ENCODE measurements at places on chromosomes 6 and 20. TPM values are rescaled to one million over a fixed set of nuclear protein-coding genes. Genes with fewer than 3 reads are reported as not detected.

DNA sequence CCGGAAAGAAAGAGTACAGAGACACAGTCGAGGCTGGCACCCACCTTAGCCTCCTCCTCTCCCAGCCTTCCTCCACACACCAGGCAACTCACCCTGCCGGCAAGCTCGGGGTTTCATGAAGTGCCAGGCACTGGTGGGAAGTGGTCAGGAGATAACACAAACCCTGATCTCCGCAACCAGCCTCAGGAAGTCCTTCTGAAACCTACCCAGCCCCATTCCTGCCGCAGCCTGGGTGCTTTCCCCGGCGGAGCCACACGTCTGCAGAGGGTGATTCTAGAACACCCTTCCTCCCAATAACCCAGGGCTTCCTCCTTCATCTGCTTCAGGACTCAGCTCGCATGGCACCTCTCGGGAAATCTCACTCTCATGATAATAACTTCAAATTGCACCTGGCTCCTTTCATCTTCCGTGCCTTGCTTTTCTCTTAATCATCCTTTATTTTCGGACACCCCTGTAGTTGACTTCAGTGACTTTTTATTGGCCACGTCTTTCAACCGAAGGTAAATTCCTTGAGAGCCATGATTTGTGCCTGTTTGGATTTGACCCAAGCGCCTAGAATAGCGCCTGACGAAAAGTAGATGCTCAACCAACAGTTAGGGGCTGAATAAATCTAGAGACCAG lies 8.7 kb upstream of the HLA-E start:
- H3K4me3 ChIP-seq = no peak overlapping the region
- H3K4me1 ChIP-seq = peaks cover 3% of the 10 kb centered on the region
- no peak overlapping the region for H3K27ac ChIP-seq
- no peak for DNase-seq

DNA sequence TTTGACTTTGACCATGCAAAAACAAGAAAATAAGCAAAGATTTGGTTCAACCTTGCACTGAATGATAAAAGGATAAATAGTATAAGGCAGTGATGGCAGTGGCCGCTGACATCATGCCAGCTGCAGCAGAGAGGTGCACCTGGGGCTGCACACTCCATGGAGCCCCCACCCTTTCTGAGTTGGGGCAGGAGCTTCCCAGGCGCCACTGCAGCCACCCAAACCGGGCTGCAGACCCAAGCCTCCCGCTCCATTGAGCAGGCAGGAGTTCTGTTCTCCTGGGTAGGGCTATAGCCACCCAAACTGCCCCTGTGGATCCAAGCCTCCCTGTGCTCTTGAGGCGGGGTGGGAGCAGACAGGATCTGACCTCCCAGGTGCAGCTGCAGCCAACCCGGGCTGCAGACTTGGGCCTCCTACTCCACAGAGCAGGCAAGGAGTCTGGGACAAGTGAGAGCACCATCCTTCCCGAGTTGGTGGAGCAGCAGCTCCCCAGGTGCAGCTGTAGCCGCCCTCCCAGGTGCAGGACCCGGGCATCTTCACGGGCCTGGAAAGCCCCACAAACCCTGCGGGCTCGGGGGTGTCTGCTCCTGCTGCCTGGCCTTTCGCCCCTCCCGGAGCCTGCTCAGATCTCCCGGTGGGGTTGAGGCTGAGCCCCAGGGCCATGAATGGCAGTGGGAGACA lies 537.9 kb downstream of the TENT5A start:
- no peaks in the 10 kb centered on the region for H3K27me3 ChIP-seq
- no peak overlapping the region for H3K27ac ChIP-seq
- no peaks in the 10 kb centered on the region for H3K36me3 ChIP-seq
- no peaks in the 10 kb centered on the region for H3K4me1 ChIP-seq

DNA sequence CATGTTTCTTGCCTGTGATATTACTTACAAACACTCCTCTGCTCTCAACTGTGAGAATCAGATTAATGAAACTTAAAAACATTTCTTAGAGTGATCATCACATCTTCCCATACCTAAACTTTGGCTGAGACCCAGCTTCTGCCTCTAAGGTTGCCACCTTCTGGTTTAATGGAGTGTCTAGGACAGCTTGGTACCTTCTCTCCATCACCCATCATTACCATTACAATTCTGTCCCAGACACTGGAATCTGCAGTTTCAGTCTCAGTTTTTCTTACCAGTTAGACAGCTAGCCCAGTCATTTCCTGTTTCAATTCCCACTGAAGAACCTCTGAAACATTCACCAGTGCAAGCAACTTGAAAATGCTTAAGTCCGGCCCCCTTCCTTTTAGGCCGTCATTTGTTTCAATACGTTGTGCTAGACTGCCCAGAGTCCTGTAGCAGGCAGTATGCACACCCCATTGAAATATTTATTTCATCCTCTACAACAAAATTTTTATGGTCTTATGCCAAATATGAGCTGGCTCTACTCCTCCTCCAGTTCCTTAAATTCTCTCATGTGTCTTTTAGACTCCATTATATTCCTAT lies 107.0 kb upstream of the FOXO3 start:
- H3K36me3 ChIP-seq = no peaks in the 10 kb centered on the region
- peaks cover 19% of the 10 kb centered on the region for H3K4me1 ChIP-seq
- H3K27me3 ChIP-seq = no peaks in the 10 kb centered on the region
- H3K4me3 ChIP-seq = no peak overlapping the region
- no peak overlapping the region for H3K27ac ChIP-seq

DNA sequence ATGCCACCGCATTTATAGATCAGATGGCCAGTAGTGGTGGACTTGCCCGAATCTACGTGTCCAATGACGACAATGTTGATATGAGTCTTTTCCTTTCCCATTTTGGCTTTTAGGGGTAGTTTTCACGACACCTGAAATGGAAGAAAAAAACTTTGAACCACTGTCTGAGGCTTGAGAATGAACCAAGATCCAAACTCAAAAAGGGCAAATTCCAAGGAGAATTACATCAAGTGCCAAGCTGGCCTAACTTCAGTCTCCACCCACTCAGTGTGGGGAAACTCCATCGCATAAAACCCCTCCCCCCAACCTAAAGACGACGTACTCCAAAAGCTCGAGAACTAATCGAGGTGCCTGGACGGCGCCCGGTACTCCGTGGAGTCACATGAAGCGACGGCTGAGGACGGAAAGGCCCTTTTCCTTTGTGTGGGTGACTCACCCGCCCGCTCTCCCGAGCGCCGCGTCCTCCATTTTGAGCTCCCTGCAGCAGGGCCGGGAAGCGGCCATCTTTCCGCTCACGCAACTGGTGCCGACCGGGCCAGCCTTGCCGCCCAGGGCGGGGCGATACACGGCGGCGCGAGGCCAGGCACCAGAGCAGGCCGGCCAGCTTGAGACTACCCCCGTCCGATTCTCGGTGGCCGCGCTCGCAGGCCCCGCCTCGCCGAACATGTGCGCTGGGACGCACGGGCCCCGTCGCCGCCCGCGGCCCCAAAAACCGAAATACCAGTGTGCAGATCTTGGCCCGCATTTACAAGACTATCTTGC lies 725 bp downstream of the EEF1A1 start:
- no peaks in the 10 kb centered on the region for H3K27me3 ChIP-seq
- peaks cover 71% of the 10 kb centered on the region for H3K4me1 ChIP-seq
- H3K27ac ChIP-seq = peak overlapping the region; percentile 100
- H3K4me3 ChIP-seq = peak overlapping the region; percentile 98
- H3K36me3 ChIP-seq = peaks cover 50% of the 10 kb centered on the region
- DNase-seq = peak; percentile 98

- no peak overlapping the region for H3K4me3 ChIP-seq
- DNase-seq = no peak
- H3K27me3 ChIP-seq = no peaks in the 10 kb centered on the region
- no peaks in the 10 kb centered on the region for H3K36me3 ChIP-seq
- no peak overlapping the region for H3K27ac ChIP-seq
These were observed 250.0 kb downstream of the EPM2A start for GRCh38 chr6:145485288-145485687.

GRCh38 chr20:10288954-10289646 lies 70.5 kb downstream of the SNAP25 start:
- H3K27ac ChIP-seq = no peak overlapping the region
- DNase-seq = no peak
- no peaks in the 10 kb centered on the region for H3K27me3 ChIP-seq

Gene SPAG4
- 0.51 TPM for polyA plus RNA-seq

Gene BRD2
- polyA plus RNA-seq = 9.6 TPM

Gene RSPO3
- not detected for polyA plus RNA-seq
